Choroid plexus epithelial cell (primary cell): ENCODE measurements at places on chromosomes 12 and 14.
A peak's percentile ranks its signal among the peaks of the same experiment; 100 is the strongest.

- no peak for DNase-seq
Measured at GRCh38 chr12:114361545-114361944, 44.4 kb downstream of the TBX5 start.

DNA sequence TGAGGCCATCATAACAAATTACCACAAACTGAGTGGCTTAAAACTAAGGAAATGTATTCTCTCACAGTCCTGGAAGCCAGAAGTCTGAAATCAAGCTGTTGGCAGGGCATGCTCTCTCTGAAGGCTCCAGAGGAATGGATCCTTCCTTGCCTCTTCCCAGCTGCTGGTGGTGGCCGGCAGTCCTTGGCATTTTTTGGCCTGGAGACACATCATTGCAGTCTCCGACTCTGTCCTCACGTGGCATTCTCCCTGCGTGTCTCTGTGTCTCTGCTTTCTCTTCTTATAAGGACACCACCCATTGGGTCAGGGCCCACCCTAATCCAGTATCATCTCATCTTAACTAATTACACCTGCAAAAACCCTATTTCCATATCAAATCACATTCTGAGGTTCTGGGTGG lies 206.1 kb downstream of the SLC41A2 start:
- DNase-seq: no peak

DNA sequence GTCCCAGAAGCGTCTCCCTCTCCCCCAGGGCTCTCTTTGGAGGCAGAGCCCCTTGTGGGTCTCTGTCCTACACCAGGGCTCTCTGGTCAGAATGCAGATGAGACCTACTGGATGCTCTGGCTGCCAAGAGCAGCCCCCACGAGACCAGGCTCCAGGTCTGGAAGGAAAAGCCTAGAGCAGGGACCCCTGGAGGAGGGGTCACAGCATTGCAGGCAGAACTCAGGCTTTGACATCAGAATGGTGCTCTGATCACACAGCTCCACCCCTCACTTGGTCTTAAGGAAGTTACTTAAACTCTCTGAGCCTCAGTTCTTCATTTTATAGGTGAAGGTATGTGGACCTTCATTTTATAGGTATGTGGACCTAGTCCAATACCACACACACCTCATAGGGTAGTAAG lies 83.1 kb downstream of the ARL6IP4 start:
- peak; percentile 62 for DNase-seq

GRCh38 chr12:112419297-112420133 lies 768 bp downstream of the PTPN11 start:
- DNase-seq: peak; percentile 88

DNA sequence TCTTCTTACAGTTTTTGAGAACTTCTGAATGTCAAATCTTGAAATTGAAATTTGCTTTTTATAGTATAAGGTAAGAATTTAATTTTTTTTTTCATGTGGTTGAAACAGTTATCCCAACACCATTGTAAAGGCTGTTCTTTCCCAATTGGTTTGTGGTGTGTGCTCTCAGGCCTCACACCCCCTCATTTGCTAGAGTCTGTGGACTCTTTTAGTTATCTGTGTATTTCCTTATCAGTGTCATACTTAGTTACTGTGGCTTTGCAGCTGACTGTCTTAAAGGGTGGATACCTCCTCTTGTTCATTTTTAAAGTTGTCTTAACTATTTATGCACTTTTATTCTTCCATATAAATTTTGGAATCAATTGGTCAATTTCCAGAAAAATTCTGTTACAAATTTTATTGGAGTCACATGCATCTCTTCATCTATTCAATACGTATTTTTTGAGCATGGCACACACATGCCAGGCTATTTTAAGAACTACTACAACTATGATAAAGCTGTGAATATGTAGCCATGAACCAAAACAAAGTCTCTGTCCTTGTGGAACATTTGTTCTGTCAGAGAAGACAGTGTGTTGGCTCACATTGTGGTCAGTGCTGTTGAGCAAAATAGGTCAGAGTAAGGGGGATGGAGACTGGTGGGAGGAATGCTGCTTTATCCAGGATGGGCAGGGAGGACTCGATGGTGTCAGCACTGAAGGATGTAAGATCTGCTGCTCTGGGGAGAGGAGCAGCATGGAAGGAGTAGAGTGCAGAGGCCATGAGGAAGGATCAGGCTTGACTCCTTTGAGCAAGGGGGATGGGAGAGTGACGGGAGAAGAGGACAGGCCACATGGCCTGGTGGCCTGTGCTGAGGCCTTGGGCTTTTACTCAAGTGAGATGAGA lies 24.1 kb downstream of the FGF23 start:
- peak; percentile 9 for DNase-seq

DNA sequence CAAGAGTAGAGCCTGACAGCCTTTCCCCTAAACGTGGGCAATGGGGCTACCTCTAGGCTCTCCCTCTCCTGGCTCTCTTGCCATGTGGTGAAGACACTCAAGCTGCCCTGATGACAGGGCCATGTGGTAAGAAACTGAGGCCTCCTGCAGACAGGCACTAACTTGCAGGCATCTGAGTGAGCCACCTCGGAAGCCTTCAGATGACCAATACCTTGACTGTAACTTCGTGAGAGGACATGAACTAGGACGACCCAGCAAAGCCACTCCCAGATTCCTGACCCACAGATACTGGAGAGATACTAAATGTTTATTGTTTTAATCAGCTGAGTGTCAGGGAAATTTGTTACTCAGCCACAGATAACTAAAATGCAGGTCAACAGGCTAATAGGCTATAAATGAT lies 96.4 kb downstream of the EFCAB11 start:
- DNase-seq: no peak

DNA sequence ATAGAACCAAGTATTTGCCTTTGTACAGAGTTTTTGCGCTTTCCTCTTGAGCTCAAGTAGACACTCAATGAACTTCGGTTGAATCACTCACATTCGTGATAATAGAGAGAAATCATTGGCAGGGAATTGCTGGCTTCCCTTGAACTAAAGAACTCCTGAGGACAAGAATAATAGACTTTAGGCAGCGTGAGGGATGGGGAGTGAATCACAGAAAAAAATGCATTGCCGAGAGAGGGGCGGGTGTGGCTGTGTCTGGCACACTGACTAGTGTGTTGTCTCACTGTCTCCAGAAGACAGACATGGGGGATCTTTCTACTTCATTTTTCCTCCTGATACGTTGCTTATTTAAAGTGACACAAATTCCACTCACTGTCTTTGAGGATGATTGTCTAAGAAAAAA lies 805.2 kb downstream of the BCL11B start:
- DNase-seq: no peak

- DNase-seq: no peak
Measured at GRCh38 chr12:66024949-66025348, 105.6 kb downstream of the LLPH start.

DNA sequence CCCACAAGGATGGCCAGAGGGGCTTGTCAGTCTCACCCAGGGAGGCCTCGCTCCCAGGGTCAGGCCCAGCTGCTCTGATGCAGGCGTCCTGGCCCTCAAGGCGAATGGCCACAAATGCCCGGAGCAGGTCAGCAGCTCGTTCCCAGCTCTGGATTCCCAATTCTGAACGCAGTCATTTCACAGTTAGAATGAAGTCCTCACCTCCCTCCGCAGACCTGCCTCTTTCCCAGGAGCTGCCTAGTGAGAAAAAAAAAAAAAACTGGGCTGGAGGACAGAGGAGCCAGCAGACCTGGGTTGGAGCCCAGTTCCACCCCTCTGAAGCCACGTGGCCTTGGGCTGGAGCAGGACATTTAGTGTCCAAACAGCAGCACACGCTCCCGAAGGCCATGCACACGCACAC lies 62.2 kb upstream of the DIO3 start:
- DNase-seq: no peak

GRCh38 chr12:116765271-116765670 lies 27.2 kb downstream of the RNFT2 start:
- no peak for DNase-seq

GRCh38 chr14:24079491-24080141 lies 8.3 kb downstream of the CPNE6 start:
- no peak for DNase-seq

- no peak for DNase-seq
Measured at GRCh38 chr14:75523771-75524171, 1.5 kb downstream of the BATF start.

GRCh38 chr14:95816539-95816938 lies 60.1 kb upstream of the TUNAR start:
- DNase-seq: no peak

DNA sequence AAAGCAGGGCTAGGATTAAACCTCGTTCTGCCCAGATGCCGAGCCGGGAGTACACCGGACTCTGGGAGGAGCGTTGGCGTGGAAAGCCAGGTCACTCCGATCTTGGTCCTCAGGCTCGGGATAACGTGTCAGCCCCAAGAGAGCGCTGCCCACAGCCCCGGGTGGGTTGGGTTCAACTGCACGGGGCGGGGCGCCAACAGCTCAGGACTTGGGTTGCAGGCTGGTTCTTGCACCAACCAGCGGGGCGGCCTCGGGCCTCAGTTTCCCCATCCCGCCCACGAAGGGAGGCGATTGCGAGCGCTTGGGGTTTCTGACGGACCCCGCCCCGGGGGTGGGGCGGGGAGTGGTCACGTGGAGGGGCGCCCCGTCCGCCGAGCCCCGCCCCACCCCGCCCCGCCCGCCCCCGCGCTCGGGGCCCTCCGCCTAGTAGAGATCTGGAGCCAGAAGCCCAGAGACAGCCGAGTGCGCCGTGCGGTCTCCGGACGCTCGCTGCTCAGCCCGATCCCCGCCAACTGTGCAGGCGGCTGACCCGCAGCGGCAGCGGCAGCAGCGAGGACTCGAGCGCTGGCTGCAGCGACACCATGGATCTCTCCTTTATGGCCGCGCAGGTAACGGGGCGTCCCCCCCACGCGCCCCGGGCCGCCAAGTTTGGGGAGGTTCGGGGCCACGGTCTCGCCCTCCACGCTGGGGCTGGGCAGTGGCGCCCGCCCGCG lies at the start of gene C14orf132:
Gene C14orf132, plus strand, starts transcription at position 443 of the 713 bp plus-strand sequence. Its CDS starts 139 bp downstream, at position 582.
- peak; percentile 62 for DNase-seq

DNA sequence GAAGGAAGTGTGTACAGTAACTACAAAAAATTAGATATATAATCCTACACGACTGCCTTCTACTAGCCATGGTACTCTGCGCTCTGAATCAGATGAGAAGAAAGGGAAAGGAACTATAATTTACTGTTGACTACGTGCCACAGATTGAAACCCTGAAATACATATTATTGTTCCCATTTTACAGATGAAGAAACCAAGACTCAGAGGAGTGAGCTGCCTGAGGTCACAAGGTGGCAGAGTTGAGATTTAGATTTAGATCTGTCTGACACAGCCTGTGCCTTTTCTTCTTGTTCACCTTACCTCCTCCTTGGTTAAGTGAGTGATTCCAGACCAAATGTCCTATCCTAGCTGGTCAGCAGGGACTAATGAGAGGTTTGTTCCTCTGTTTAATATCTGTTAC lies 61.6 kb upstream of the OR4E1 start:
- DNase-seq: no peak

GRCh38 chr12:132813443-132813842 lies 15.2 kb downstream of the GOLGA3 start:
- no peak for DNase-seq

- no peak for DNase-seq
Measured at GRCh38 chr14:61552241-61552640, 143.1 kb upstream of the HIF1A start.

DNA sequence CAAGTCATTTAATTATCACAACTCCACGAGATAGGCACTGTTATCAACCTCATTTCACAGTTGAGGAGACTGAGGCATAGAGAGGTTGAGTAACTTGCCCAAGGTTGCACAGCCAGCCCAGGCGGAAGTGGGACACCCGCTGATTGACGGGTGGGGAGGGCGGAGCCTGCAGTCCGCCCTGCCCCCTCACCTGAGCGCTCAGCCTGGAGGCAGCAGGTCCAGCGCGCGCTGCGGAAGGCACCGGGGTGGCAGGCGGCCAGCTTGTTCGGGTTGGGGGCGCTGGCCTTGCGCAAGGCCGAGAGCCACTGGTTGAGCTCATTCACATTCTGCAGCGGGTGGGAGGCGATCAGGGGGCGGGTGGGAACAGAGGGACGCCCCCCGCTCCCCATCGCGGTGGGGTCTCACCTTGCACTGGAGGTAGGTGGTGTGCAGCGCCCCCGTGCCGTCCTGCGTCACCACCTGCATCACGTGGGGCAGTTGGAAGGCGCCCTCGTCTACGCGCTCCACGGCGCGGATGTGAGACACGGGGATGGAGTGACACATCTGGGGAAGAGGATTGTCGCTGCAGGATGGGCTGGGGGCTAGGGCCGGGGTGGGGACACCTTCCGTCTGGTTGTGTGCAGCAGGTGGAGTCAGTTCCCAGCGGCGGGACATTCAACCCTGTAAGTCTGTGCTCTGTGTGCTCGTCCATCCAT lies 31.7 kb downstream of the RASAL1 start:
- DNase-seq: no peak

- DNase-seq: peak; percentile 89
Measured at GRCh38 chr12:10716704-10717315, 6.3 kb downstream of the YBX3 start.

- no peak for DNase-seq
Measured at GRCh38 chr12:81187686-81188085, 109.8 kb downstream of the ACSS3 start.

GRCh38 chr12:119544765-119545625 lies 48.6 kb upstream of the TMEM233 start:
- DNase-seq: peak; percentile 89

DNA sequence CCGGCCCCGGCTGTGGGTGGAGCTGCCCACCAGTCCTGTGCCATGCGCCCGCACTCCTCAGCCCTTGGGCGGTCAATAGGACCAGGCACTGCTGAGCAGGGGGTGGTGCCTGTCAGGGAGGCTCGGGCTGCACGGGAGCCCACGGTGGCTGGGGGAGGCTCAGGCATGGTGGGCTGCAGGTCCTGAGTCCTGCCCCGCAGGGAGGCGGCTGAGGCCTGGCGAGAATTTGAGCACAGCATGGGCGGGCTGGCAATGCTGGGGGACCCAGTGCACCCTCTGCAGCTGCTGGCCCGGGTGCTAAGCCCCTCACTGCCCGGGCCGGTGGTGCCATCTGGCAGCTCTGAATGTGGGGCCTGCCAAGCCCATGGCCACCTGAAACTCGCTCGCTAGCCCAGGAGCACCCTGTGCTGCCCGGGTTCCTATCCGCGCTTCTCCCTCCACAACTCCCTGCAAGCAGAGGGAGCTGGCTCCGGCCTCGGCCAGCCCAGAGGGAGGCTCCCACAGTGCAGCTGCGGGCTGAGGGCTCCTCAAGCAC lies 1371.1 kb downstream of the FSCB start:
- no peak for DNase-seq

DNA sequence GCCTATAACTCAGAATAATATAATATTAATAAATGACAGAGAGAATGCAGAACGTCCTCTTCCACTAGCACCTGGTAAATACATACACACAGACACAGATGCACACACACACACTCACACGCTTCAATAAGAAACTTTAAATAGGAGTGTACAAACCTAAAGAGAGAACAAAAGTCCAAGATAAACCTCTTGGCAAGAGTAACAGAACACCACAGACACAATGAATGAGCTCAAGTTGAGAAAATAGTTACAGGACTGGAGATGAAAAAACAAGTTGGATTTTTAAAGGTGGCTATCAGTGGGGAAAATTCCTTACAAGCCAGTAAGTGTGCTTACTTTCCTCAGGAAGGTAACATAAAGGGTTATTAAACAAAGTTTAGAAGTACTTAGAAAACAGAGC lies 35.2 kb downstream of the CRY1 start:
- no peak for DNase-seq

DNA sequence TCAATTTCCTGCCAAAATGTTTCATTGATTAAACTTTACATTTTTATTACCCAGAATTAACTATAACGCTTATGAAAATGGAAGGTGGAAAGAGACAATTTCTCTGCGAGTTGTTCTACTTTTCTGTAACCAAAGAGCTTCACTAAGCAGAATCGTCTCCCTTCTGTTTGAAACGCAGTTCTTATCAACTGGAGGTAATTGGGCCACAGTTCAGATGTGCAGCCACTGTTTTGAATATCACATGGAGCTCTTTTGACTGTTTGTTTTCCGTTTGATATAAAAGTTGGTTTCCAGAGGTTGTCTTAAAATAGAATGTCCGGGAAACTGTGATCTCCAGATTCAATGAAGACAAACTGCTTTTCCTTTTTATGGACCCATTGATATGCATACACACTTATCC lies 183.3 kb upstream of the SEL1L start:
- no peak for DNase-seq
